ENCODE measurements at places on chromosomes 1 and 21.

DNA sequence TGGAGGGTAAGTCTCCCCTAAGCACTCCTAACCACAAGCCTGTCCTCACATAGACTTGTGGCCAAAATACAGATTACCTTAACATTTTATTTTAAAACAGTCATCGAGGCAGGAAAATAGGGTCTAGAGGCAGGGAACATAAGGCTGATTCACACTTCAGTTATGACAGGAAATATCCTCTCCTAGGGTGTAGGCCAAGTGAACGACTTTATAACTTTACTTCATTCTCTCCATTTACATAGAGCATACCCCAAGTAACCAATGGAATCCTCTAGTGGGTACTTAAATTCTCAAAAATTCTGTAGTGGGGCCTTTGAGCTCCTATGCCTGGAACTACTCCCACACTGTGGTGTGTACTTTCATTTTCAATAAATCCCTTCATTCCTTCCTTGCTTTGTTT is 113.0 kb downstream of the WDR3 start:
- no peak for DNase-seq

DNA sequence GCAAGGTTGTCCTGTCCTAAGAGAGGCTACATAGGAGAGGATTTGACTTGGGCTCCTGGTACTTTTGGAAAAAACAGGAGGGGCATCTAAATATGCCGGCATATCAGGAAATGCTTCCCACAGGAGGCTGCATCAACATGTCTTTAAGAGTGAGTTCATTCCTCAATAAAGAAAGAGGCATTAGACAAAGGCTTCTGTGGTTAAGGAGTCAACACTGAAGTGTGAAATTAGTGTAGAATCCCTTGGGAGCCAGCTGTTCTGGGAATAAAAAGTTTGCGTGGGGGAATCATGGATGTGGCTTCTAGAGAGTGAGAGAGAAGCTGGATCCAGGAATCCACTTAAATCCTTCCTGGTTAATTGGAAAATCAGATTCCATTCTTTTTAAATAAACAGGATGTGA is 69.5 kb downstream of the DNM3 start:
- no peak for DNase-seq

- no peak for DNase-seq
These were observed 39.0 kb upstream of the DPT start for GRCh38 chr1:168767894-168768584.

GRCh38 chr1:211557894-211558625 is 20.9 kb downstream of the SLC30A1 start:
- DNase-seq, result no peak

GRCh38 chr1:15742339-15742801 is at the start of gene TMEM82:
Gene TMEM82, plus strand, starts transcription at chr1:15742499. Its CDS starts 61 bp downstream, at chr1:15742560.
- no peak for DNase-seq

GRCh38 chr1:89578151-89578550 is 53.5 kb downstream of the LRRC8B start:
- no peak for DNase-seq

- no peak for DNase-seq
These were observed 6.2 kb downstream of the ZNF691 start for GRCh38 chr1:42852608-42852980.

DNA sequence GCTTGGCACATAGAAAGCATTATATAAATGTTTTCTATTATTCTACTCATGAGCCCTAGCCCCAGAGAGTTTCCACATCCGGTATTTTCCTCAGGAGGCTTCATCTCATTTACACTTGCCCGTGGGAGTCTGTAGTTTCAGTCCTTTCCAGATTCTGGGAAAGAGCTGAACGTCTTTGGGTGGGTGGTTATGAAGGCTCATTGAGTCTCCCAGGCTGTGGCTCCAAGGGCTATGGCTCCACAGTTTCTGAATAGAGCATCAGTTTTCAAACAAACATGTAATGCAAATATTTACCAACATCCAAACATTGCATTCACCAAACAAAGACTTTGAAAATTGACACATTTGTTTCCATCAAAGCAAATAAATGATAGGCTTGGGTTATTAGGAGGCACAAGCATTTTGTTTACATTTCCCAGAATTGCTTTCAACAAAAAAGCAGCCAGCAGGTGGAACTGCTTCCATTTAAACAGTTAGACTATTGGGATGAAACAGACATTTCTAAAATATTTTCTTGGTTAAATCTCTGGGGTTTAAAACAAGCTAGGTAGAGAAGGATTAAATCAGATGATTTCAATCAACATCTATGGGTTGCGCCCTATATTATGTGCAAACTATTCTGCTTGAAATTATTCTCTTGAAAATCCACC is 1.3 kb upstream of the LEMD1 start:
- no peak for DNase-seq

- DNase-seq, result no peak
These were observed 38.0 kb upstream of the PTGFRN start for GRCh38 chr1:116871779-116872146.

DNA sequence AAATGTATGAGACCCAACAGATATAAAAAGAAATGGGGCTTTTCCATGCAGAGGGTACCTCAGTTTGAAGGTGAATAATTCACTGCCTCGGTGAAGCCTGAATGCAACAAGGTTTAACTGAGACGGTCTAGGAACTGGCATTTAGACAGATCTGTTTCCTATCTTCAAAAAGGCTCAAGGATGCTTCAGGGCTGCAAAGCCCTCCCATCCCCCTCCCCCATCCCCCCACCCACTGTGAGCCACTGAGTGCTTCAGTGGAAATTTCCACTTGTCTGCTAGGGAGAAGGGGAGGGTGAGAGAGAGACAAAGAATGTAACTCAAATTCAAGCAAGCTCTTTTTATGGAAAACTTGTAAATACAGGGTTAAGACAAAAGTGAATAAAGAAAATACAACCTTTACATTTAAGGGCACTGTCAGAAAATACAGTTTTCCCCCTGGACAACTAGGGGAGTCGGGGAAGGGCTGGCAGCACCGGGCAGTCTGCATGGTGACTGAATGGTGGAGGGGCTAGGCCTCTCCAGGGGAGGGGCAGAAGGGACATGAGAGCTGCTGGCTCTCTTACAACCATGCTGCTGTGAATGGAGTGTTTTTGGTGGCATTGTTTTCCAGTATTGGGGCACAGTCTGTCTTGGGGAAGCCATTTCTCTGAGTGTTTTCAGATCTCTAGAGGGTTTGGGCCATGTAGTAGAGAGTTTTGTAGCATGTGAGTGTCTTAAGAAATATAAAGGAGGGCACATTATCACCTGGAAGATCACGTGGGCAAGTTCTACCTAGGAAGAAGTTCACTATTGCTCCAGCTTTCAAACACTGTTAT is 56.7 kb downstream of the MRPS6 start:
- no peak for DNase-seq

GRCh38 chr1:203805689-203806088 is 10.3 kb downstream of the ZBED6 start:
- DNase-seq, result no peak

GRCh38 chr1:21630571-21631343 is 38.4 kb downstream of the RAP1GAP start:
- DNase-seq, result no peak

- DNase-seq, result no peak
These were observed 33.7 kb upstream of the SGIP1 start for GRCh38 chr1:66500301-66500700.

DNA sequence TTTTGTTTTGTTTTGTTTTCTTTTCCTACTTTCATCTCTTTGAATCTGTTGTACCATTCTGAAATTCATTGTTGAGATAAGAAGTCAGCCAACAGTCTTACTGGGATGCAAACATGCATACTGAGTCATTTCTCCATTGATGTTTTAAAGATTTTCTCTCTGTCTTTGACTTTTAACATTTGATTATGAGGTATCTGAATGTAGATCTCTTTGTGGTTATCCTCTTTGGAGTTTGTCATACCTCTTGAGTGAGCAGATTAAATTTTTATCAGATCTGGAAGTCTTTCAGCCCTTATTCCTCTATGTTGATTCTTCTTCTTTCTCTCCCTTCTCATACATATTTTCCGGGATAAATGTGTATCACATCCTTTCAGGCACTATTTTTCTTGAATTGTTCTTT is 406.9 kb upstream of the NCAM2 start:
- no peak for DNase-seq

GRCh38 chr1:31689854-31690253 is 14.0 kb downstream of the COL16A1 start:
- peak; percentile 87 for DNase-seq

DNA sequence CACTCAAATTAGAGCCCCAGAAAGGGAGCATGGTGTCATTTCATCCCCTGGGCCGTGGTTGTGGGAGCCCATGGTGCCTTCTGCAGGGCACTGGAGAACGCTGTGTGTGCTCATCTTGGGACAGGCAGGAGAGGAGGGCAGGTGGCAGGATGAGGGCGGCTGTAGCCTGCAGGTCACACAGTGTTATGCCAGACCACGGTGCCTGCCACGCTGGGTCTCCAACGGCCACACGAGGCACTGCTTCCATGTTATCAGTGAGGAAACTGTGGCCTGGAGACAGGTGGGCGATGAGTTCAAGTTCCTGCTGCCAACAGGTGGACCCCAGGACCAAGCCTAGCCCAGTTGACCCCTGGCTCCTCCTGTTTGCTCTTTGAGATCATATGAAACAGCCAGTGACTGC is 21.0 kb downstream of the ABCG1 start:
- no peak for DNase-seq

DNA sequence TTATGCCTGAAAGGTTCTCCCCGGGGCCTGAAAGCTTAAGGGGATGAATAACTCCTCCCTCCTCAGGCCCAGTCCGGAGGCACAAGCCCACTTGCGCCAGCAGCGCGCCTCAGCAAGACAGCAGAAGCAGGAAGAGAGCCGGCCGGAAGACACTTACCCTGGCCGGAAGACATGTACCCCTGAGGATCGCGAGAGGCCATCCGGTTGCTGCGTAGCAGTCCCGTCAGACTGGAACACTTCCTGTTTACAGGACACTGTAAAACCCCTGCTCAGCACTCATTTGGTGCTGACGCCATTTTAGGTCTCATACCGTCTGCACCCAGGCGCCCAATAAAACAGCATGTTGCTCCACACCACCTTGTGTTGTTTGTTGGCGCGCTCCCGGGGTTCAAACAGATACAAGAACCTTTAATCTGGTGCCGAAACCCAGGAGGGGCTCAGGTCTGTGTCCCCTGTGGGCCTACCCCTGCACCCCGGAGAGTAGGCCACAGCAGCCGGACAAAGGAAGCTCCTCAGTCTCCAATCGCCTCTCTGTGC is 30.3 kb downstream of the VN1R5 start:
- no peak for DNase-seq

DNA sequence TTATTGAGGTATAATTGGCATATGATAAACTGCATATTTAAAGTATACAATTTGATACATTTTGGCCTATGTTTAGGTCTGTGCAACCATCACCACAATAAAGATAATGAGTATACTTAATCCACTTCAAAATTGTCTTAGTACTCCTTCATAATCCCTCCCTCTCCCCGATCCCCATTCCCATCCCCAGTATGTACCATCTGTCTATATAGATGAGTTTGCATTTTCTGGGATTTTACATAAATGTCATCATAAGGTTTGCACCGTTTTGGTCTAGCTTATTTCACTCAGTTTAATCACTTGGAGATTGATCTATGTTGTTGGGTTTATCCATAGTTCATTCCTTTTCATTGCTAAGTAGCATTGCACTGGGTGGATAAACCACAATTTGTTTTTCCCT is 74.3 kb downstream of the POFUT2 start:
- no peak for DNase-seq

DNA sequence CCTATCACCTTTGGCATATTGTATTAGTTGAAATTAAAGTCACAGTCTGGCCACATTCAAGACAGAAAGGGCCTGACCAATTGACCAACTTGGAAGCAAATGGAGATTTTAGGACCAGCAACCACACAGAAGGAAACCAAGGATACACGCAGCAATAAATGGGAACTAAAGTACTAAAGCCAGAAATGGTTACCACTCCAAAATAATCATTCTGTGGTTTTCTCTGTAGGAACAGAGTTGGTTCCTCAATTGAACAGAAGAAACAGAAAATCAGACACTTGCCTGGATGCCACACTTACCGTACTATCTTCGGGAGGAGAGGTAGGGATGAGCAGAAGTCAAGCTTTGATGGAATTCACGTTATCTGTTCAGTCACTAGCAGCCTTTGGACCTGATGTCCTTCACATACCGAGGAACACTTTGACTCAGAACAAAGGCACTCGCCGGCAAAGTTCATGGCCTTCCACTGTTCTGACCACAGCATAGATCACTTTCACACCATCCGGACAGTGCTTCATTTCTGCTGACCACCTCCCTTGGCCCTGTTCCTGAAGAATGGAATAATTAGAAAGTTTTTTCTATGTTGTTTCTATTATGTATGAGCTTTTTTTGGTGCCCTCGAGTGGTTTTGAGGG is 96.9 kb downstream of the LPAR3 start:
- DNase-seq, result no peak

GRCh38 chr1:239367196-239367810 is 19.1 kb upstream of the CHRM3 start:
- DNase-seq, result no peak

DNA sequence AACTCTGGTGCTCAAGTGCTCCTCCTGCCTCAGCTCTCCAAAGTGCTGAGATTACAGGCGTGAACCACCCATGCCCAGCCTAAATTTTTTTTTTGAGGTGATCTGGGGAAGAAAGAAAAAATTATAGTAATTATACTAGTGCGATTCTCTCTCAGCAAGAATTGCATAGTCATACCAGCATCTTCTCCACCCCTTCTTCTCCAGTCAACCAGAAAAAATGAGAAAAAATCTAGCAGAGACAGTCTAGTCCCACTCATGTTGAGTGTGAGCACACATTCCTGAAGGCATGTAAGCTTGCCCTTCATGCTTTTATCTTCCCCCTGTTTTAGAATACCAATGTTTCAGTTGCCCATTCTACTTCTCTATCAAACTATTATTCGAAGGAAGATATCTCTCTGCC is 207.6 kb downstream of the S1PR1 start:
- no peak for DNase-seq

DNA sequence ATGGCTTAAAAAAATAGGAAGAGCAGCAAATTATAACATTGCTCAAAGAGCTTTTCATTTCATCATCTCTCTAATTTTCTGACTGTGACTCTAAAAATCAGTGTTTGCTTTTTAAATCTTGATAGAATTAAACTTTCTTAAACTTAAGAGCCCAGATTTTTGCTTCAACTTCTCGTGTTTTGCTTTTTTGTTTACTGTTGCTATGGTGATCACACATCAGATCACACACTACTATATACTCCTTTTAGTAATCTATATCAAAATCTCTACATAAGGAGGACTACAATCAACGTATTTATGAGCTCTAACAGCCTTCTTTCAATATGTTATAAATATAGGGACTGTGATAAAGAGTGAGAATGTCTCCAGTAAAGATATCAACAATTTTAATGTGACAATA is 537.3 kb downstream of the KCNT2 start:
- no peak for DNase-seq

GRCh38 chr21:45607909-45608295 is 35.6 kb upstream of the PCBP3 start:
- DNase-seq, result no peak

DNA sequence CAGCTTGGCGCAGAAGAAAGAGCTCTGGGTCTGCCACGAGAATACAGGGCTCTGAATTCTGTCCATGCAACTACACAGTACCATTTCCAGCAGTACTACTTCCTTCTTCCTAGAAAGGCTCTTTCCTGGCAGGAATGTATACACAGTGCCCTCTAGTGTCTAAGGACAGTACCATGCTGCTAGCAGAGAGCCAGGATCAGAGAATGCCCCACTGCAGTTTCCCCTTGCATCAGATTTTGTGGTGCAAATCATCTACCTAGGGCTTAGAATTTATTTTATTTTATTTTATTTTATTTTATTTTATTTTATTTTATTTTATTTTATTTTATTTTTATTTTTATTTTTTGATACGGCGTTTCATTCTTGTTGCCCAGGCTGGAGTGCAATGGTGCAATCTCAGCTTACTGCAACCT is 50.8 kb downstream of the PAX7 start:
- no peak for DNase-seq

- peak; percentile 7 for DNase-seq
These were observed 51.5 kb upstream of the VAV3 start for GRCh38 chr1:108016451-108016920.

- no peak for DNase-seq
These were observed 5.4 kb downstream of the KRTAP10-12 start for GRCh38 chr21:44702111-44702972.

Data from HTR-8/SVneo (cell line).